Head of caudate nucleus (tissue), 42 donors: ENCODE measurements at places on chromosomes 7 and 10.

DNA sequence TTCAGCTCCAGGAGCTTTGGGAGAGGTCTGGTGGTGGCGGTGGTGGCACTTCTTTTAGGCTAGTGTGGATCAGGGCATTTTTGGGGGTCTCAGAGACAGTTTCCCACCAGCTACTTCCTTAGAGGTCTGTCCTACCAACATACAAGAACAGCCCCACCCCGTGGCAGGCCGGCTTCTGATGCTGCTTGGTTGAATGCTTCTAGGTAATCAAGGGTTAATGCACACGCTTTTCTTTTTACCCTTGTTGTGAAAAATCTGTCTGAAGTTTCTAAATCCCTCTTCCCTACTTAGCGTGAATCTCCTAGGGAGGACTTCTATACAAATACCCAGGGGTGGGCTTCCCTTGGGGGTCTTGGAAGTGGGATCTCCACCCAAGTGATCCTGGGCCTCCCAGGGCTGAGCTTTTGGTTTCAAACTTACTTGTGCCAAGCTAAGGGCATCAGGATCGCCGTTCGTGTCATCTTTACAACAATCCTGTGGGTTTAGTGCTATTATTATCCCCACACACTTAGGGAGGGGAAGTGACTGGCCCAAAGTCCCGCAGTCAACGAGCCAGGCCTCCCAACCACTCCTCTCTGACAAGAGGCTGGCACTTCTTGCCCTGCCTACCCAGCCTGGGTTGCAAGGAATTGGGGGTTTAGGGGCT is 1.7 kb downstream of the SH2B2 start:
- no peak for DNase-seq

DNA sequence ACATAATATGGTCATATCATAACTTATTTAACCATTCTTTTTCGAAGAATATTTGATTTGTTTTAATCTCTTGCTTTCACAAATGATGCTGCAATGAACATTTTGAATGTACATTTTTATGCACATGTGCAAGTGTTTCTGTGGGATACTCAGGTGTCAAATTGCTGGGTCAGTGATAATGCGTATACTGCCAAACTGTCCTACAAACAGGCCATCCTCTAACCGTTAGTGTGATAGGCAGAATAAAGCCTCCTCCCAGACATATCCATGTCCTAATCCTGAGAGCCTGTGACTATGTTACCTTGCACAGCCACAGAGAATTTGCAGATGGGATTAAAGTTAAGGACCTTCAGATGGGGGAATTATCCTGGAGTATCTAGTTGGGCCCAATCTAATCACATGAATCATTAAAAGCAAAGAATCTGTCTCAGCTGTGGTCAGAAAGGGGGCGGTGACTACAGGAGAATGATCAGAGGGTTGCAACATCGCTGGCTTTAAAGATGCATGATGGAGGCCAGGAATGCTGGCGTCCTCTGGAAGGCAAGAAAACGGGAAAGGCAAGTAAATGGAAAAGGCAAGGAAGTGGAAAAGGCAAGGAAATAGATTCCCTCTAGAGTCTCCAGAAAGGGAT is 46.7 kb downstream of the FZD1 start:
- no peak for DNase-seq

DNA sequence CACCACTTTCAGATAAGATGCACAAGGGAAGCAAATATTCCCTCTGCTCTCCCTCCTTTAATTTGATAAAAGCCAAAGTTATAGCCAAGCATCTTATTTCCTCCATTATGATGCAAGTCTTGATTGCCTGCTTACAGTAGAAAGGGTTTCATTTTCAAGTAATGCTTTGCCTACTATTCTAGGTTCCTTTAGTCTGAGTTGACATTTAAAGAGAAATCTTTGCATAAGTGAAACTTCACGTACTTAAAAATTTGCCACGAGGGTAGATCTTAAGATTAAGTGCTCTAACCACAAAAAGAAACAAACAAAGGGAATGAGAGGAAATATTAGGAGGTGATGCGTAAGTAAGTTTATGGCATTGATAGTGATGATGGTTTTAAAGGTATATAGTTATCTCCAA is 78.1 kb upstream of the VWDE start:
- no peak for DNase-seq

GRCh38 chr7:108001764-108002725 is 916 bp downstream of the LAMB1 start:
- DNase-seq, result no peak

DNA sequence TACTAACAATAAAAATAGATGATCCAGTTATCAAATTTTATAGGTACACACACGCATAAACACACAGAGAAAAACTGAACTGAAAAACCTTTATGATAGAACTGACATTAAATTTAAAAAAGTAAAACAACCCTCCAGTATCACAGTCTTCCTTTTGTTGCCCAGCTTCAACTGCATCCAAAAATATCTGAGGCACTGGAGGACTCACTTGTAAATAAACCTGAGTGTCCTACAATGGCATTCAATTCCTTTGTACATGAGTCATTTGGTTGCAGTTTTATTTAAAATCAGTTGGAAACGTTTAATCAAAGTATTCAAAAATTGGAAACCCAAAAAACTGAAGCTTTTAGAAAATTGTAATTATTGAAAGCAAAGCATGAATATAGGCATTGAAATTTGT is 265.2 kb upstream of the CSTF2T start:
- DNase-seq, result no peak

DNA sequence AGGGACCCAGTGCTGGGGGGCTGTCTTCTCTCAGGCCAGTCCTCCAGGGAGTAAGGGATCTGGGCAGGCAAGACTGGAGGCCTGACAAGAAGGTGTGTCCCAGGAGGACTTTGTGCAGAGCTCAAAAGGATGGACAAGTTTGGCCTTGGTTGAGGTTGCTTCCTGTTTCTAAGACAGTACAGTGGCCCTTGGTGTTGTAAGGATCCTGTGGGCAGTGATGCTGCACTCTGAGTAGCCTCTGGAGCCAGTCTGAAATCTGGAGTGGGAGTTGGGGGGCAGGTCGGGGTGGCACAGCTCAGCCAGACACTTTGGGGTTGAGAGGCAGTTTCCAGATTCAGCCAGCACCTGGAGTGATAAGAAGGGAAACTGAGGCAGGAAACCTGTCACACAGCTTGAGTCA is 139.2 kb upstream of the ZMIZ1 start:
- no peak for DNase-seq

GRCh38 chr10:42937649-42938180 is 139.2 kb upstream of the RET start:
- DNase-seq, result no peak

DNA sequence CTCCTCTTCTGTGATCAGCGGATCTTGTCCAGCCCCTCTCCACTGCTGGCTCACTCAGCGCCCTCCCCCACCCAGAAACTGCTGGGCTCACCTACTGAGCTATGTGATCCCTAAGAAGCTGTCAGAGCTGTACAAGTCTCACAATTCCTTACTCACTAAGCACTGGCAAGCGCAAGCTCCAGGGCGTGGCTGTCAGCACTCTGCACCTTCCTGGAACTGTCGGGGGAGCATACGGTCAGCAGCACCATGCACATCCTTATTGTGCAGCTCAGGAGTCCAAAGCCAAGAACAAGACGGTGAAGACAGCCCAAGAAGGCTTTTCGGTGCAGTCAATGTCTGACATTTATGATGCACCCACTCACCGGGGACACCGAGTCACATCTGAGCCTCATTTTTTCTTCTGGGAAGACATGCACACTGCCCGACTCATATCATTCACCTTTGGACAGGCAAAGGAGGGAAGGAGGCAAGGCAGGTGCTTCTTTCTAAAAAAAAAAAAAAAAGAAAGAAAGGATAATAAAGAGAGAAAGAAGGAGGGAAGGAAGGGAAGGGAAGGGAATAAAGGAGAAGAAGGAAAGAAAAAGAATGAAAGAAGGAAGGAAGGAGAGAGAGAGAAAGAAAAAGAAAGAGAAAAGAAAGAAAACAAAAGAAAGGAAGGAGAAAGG is 56.3 kb downstream of the ASB13 start:
- DNase-seq, result no peak

GRCh38 chr10:11491087-11491486 is 120.4 kb downstream of the USP6NL start:
- DNase-seq, result no peak

- no peak for DNase-seq
Observed at GRCh38 chr7:48096273-48096672, 7.2 kb downstream of the UPP1 start.

DNA sequence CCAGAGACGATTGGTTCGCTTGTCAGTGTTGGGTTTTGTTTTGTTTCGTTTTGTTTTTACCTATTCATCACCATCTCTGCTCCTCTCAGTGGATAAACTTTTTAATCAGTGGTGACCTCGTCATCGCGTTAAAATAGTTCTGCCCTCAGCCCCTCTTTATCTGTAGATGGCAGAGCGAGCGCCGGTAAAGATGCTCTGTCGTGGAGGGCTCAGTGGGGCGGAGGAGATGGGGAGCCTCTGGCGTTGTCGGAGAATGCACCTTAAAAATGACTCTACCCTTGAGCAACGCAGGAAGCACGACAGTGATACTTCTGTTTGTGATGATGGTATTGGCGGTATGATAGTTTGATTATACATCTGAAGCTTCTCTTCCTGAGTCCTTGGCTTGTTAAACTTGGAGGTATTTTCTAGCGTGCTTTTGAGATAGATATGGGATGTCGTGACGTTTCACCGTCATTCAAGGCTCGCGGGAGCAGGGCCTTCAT is 554 bp downstream of the CSGALNACT2 start:
- peak; percentile 66 for DNase-seq

DNA sequence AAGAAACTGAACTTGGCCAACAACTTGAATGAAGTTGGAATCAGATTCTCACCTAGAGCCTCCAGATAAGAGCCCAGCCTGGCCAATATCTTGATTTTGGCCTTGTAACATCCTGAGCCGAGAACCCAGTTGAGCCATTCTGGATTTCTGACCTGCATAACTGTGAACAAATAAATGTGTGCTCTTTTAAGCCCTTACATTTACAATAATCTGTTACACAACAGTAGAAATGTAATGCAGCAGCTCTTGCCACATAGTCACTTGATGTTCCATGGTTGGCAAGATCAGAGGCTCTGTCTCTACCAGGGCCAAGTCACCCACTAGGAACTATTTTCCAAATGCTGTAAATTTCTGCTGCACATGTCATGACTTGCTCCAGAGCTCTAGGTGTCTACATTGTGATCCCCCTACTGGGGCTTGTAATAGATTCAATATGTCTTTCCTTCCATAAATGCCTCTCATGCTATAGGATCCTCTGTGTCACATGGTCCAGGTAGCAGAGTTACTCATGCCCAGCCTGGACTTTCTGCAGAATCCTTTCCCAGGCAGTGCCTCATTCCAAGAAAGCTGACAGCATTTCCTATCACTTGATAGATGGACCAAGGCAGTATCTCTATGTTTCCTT is 11.4 kb upstream of the RBM20 start:
- no peak for DNase-seq

DNA sequence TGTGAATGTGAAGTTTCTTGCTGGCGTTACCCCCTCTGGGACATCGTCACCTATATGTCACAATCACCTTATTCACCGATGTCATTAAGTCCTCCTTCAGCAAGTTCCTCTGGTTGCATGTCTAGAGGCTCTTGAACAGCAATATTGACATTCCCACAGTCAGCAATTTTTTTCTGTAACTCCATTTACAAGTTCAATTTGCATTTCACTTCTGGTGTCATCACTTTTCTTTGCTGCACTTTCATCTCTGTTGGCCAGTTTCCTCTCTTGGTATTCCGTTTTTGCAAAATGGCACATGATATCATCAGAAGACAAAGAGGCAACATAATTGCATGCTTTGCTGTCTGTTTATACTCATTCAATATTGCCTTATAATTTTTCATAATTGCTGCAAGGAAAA is 69.8 kb downstream of the SRI start:
- no peak for DNase-seq

GRCh38 chr10:6236349-6237198 is 33.8 kb downstream of the PFKFB3 start:
- no peak for DNase-seq

GRCh38 chr10:130771491-130771946 is 540.0 kb downstream of the TCERG1L start:
- no peak for DNase-seq

DNA sequence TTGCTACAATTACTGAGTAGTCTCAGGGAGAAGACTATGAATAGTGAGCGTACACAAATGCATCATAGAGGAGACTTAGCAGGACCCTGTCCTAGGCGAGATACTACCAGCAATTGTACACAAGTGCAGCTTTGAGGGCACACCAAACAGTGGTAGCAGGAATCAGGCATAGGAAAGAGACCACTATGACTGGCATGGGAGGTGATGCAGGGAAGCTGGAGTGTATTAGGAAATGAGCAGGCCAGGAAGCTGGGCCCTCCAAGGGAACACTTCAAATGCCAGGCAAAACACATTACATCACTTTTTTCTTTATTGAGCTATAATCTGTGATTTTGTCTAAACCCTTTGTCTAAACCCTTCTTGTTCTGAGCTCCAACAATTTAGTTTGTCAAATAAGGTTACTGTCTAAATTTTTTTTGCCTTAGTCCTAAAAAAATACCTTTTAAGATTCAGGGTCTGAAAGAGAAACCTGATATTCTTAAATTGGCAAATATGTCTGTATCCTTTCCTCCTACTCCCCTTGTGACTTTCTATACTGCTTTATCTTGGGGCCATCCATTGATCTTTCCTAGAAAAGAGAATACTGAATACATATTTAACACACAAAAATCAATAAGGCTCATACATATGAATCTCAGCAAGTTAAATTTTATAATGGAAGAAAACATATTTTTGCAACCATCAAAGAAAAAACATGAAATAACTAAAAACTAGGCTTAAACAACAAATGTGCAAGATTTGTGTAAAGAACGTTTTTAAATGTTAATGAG is 193.8 kb upstream of the PHYHIPL start:
- no peak for DNase-seq

GRCh38 chr10:77685432-77685831 is 47.8 kb upstream of the KCNMA1 start:
- no peak for DNase-seq

DNA sequence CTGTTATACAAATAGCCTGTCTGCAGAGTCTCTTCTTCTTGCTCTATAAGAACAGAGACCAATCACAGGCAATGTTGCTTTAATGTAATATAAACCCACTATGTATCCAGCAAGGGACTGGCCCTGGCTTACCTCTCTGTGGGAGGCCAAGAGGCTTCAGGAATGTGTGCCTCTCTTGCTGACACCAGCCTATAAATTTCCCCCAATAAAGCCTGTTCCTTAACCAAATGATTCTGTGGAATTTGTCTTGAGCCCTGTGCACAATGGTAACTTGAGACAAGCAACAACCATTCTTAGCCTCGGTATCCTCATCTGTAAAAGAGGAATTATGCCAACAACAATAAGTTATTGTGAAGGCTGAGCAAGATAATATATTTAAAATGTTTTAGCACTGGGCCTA is 563.7 kb downstream of the GRM8 start:
- DNase-seq, result no peak

GRCh38 chr10:47176903-47177868 is 122.8 kb upstream of the GDF10 start:
- DNase-seq, result no peak

DNA sequence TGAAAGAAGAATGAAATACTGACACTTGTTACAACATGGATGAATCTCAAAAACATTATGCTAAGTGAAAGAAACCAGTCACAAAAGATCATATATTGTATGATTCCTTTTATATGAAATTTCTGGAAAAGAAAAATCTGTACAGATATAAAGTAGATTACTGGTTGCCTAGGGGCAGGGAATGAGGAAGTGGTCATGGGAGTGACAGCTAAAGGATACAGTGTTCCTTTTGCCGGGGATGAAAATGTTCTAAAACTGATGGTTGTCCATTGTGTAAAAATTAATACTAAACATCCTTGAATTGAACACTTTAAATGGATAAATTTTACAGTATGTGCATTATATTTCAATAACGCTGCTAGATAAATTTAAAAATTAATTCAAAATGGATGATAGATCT is 25.1 kb downstream of the ALOX5 start:
- no peak for DNase-seq
